K562 (cell line): ENCODE measurements at places on chromosomes 12 and 14.

DNA sequence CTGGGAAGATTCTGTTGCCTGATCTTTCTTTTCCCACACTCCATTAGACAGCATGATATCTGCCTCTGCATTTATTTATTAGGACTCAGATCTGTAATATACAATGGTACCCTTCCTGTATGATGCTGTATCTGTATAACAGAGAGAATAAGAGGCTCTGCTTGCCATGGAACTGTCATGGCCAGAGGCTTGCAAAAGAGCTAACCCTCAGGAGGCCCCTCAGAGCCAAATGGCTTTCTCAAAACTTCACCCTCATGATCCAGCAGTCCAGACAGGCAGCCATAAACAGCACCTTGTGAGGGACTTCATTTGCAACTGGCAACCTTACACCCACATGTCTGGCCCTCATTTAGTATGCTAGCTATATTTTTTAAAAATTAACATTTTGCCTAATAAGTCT lies 57.6 kb downstream of the TMEM30B start:
- no peak for DNase-seq

DNA sequence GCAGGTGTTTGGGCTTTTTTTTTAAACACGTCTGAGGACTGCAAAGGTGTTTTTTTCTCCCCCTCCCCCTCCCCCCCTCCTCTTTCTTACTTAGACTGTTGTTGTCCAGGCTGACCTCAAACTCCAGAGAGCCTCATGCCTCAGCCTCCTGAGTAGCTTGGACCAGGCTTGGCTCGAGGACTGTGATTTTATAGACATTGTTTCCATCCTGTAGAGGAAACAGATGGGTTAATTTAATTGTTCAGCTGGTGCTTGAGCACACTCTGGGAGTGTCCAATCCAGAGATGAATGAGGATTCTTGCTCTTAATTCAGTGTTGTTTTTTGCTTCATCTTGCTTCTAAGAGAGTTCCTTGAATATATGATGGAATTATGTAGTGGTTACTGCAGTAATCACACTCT lies 42.1 kb downstream of the RASSF3 start:
- DNase-seq, result no peak

DNA sequence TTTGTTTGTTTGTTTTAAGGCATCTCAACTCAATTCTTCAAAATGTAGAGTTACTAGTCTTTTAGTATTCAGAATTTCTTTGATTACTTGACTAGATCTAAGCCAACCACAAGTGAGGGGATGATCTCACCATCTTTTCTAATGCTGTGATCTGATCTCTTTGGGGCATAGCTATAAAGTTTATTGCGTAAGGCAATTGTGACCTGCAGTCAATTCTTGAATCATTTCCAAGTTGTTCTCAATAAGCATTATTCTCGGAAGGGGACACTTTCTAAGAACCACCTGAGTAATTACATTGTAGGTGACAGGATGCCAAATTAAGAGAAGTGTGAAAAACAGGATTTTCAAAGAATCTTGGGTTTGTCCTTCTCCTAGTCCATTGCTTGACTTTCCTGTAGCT lies 13.1 kb downstream of the DACT1 start:
- DNase-seq, result no peak

DNA sequence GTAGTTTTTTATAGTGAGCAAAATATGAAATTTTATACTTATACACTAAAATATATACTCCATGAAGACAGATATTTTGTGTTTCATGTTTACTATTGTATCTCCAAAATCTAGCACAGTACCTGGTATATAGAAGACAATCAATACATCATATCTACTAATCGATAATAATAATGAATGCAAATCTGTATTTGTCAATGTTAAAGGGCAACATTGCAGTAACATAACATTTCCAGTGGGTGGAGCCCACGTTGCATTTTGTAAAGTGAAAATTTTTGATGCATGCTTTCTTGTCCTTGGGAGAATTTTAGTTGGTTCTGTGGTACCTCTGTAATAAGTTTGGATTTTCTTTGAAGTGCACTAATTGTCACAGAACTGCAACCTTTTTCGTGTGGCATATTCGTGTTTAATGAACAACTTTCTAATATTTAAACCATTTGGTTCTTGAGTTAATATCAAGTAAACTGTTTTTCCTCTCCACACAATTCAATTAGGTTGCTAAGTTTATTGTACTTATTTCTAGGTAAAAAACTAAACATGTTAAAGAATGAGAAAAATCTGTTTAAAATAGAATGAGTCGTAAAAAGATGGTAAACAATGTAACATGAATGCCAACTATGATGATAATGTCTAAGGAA lies 47.4 kb downstream of the AVPR1A start:
- peak; percentile 32 for DNase-seq

DNA sequence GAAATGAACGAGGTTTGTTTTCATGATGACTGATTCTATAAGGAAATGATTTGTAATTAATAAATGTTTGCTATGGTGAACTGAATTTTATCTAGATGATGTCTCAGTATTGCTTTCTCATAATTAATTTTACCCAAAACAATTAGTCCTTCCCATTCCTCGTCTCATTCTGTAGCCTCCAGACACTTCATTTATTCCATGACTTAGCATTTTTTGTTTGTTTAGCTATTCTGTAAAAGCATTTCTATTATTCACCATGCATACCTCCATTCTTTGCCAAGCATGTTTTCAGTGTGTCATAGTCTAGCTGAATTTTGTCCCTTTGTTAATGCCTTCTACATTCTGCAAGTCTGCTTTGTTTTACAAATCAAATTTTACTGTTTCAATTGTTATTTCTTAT lies 137.4 kb upstream of the RPL10L start:
- DNase-seq, result no peak

GRCh38 chr12:66275040-66275439 lies 27.3 kb upstream of the HELB start:
- DNase-seq, result no peak

- no peak for DNase-seq
These were observed 211.9 kb downstream of the MED13L start for GRCh38 chr12:116065606-116066005.

DNA sequence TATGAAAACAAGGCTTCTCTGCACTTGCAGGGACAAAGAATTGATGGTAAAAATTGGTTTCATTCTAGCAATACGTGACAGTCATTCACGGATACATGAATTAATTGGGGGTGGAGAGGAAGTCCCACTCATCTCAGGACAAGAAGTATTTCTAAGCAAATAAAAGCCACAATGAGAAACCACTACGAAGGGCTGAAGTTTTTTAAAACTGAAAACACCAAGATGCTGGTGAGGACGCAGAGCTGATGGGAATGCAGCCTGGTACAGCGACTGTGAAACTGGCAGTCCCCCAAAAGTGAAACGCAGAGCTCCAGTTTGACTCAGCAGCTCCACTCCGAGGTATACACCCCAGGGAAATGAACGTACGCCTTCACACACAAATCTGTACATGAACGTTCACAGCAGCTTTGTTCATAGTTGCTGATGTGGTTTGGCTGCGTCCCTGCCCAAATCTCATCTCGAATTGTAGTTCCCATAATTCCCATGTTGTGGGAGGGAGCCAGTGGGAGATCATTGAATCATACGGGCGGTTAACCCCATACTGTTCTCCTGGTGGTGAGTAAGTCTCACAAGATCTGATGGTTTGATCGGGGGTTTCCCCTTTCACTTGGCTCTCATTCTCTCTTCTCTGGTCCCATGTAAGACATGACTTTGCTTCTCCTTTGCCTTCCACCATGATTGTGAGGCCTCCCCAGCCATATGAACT lies 89.0 kb downstream of the SCARB1 start:
- no peak for DNase-seq

- no peak for DNase-seq
These were observed 1.7 kb downstream of the CDKN1B start for GRCh38 chr12:12718853-12719252.
